Heart left ventricle (tissue), 16 donors: ENCODE measurements at places on chromosomes 5 and 9. TPM values are rescaled to one million over a fixed set of nuclear protein-coding genes. Genes with fewer than 3 reads are reported as not detected.

MUSK gene
- 1.4 TPM for total RNA-seq

- DNase-seq: no peak
Measured at GRCh38 chr5:142621227-142621626, 64.7 kb downstream of the FGF1 start.

- no peak for DNase-seq
Measured at GRCh38 chr9:22278426-22278825, 168.2 kb upstream of the DMRTA1 start.

PCDHB8 gene
- 1.5 TPM for total RNA-seq

CTXN3 gene
- total RNA-seq: not detected

FCN2 gene
- total RNA-seq: not detected

- DNase-seq: no peak
Measured at GRCh38 chr5:16935231-16936149, 598 bp downstream of the MYO10 start.

ARID3C gene
- not detected for total RNA-seq

DNA sequence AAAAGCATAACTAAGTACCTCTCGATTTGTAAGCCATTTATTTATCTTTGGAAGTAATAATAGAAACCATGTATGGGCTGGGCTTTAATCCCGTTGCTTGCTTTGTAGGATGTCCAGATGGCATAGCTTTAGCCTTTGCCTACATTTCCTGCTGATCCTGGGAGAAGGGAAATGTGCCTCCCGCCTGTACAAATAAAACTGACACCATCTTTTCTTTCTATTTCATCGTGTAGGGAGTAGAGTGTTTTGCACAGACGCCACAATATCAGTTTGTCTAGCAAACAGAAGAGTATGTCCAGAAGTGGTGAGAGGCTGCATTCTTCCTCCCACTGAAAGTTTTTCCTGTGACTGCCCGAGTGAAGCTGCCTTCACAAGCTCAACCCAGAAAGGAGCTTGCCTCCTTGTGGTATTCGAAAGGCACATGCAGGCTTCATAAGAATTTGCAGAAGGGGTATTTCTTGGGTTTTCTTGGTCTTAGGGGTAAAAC lies 24.7 kb upstream of the TJP2 start:
- no peak for DNase-seq

DNA sequence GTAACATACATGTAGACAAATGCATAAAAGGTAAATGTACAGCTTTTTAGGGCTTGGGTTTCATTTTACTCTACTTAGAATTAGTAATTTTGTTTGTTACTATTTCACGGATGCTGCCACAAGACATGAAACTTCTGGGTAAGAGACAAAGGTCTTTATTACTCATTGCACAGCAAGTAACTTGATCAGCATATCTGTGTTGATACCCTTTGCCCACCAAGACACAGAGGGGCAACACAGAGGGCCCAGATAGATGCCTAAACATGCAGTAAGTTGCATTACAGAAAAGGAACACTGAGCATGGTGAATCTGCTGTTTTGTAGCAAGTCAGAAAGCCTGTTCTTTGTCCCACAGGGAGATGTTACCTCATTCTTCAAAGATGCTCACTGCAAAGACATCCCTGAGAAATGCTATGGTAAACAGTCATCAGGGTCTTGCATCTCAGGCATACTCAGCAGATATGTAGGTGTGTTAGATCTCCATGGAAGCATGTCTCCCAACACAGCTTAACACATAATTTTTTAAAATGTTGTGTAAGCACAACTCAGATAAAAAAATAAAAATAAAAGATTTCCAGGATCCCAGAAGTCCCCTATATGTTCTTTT lies 10.3 kb downstream of the ITGA2 start:
- no peak for DNase-seq

GRCh38 chr9:101648493-101648892 lies 53.7 kb upstream of the PPP3R2 start:
- DNase-seq: no peak

DNA sequence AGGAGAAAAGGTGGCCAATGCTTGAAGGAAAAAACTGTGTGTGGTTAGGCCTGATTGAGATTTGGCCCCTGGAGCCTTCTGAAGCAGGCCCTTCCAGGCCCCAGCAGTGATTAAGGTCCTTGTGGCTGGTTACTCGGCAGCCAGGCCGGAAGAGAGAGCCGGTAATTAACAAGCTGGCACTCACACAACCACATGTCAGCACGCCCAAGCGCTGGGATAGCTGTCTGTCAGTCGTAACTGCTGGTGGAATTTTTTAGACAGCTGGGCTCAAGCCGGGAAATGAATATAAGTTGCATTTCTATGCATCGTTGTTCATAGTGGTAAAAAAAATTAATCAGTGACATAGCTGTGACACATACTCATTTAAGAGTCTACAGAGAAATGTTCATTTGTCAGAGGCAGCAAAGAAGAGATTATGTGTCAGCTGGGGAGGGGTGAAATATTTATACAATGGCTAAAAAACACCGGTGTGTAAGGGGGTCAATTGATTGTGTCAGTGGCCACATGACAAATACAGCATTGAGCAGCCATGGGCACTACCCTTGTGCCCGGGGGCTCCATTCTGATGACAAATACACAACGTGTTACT lies 13.7 kb upstream of the ARAP3 start:
- DNase-seq: peak; percentile 59

- DNase-seq: no peak
Measured at GRCh38 chr9:124886866-124887492, 25.0 kb downstream of the ARPC5L start.

LRRC19 gene
- total RNA-seq: not detected

- DNase-seq: peak; percentile 78
Measured at GRCh38 chr5:155729684-155730059, 597.3 kb upstream of the SGCD start.

GLRX gene
- 239 TPM for total RNA-seq

AHRR gene
- not detected for total RNA-seq

DNA sequence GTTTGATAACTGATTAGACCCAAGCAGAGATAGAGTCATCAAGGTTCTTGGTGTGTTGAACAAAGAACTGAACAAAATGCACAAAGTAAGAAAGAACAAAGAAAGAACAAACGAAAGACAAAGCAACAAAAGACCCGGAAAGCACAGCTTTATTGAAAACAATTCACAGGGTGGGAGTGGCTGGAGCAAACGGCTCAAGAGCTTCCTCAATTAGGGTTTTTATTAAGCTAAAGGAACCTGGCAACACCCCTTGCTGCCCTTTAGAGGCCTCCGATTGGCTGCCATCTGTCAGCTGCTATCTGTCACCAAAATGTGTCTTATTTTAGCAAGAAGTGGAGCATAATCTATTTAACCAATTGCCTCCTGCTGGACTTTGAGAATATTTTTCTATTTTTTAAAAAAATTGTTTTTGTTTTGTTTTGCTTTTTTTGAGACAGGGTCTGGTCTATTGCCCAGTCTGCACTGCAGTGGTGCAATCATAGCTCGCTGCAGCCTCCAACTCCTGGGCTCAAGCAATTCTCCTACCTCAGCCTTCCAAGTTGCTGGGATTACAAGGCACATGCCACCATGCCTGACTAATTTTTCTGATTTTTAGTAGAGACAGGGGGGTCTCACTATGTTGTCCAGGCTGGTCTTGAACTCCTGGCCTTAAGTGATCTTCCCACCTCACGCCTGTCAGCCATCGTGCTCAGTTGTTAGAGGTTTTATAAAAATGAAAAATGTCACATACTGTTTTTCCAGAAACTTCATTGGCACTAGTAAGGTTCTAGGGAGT lies 7.7 kb upstream of the ABO start:
- DNase-seq: no peak

DNA sequence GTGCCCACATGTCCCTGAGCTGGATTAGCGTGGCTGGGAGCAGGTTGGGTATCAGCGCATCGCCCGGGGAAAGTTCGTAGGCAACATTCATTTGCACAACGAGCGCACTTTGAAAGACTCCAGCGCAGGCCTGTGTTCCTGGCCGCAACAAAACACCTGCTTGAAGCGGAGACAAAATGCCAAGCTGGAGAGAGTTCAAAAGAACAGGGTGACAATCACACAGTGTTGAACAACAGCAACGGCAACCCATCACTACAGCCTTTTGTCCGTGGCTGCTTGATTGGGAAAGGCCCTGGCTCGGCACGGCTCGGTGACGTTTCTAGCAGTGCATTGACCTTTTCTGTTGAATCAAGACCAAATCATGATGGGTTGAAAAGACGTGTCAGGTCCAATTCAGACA lies 336.3 kb downstream of the IRX1 start:
- DNase-seq: no peak

GRM6 gene
- not detected for total RNA-seq

GRCh38 chr9:70412832-70413463 lies 1.5 kb downstream of the KLF9 start:
- DNase-seq: peak; percentile 94

- peak; percentile 56 for DNase-seq
Measured at GRCh38 chr9:133726401-133727276, 11.5 kb downstream of the SARDH start.

- DNase-seq: no peak
Measured at GRCh38 chr9:88060746-88061145, 77.5 kb downstream of the SPATA31C2 start.

- DNase-seq: no peak
Measured at GRCh38 chr5:97364731-97365130, 181.7 kb upstream of the RIOK2 start.

ARAP3 gene
- total RNA-seq: 13.8 TPM

DNA sequence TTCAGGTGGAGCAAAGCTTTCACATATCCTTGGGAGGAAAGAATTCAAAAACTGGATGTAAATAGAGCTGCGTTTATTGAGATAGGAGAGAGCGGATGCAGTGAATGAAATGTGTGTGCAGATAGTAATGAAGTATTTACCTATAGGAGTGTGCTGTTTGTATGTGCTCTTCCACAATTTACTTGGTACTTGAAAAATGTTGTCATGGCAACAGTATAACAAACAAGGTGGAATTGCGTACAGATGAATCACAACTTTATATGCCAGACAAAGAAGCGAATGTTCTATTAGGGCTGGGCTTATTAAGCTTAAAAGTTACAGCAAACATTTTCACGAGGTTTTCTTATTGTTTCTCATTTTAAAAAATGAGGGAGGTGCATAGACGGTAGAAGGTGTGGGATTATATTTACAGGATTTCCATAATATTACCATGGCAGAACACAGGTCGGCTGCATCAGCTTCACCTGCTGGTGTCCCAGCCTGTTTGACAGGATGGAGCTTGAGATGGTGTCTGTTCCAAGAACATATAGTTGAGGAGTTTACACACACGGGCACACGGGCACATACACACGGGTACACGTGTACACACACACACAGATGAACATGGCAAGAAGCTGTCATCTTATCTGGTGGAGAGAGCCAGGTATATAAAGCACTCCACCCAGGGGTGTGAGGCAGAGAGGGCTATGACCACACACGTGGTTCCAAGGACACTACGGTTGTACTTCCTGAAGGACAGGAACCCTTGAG lies 155.7 kb downstream of the RMI1 start:
- DNase-seq: no peak

CCDC192 gene
- not detected for total RNA-seq

SPATA6L gene
- 0.62 TPM for total RNA-seq

DNA sequence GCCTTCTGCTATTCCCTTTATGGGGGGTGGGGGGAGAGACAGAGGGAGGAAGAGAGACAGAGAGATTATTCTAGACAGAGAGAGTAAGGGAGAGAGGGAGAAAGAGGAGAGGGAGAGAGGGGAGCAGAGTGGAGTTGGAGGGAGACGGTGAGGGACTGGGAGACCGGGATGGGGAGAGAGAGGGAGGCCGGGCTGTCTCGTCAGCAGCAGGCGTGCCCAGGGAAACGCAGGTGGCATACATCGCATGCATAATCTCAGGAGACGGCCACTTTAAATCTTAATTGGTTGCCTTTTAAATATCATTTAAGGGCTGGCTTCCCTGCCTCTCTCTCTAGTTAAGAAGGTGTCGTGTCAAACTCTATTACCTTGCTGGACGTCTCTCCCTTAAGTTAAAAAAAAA lies 8.4 kb downstream of the IRX4 start:
- no peak for DNase-seq

GRCh38 chr5:57311251-57311650 lies 137.4 kb downstream of the GPBP1 start:
- no peak for DNase-seq

- DNase-seq: no peak
Measured at GRCh38 chr9:135818718-135819475, 88.4 kb downstream of the CAMSAP1 start.

PCDHB2 gene
- total RNA-seq: 1.7 TPM

IL4 gene
- not detected for total RNA-seq

GRCh38 chr9:132546148-132547051 lies 36.0 kb upstream of the BARHL1 start:
- DNase-seq: peak; percentile 25

DNA sequence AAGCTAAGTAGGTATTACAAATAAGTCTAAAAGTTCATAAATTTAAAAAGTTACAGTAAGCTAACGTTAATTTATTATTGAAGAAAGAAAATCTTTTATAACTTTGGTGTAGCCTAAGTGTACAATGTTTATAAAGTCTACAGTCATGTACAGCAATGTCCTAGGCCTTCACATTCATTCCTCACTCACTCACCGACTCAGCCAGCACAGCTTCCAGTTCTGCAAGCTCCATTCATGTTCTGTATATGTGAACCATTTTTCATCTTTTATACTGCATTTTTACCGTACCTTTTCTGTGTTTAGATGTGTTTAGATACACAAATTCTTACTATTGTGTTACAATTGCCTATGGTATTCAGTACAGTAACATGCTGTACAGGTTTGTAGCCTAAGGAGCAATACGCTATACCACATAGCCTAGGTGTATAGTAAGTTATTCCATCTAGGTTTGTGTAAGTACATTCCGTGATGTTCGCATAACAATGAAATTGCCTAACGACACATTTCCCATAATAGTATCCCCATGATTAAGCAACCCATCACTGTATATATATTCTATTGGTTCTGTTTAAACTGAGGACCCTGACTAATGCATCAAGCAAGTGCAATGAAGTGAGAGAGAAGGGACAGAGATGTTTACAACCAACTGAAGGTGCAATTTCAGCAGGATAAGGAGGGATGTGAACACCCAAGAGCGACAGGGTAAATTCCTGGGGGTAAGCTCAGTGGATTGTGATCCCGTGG lies 88.9 kb upstream of the TRIO start:
- no peak for DNase-seq

DNA sequence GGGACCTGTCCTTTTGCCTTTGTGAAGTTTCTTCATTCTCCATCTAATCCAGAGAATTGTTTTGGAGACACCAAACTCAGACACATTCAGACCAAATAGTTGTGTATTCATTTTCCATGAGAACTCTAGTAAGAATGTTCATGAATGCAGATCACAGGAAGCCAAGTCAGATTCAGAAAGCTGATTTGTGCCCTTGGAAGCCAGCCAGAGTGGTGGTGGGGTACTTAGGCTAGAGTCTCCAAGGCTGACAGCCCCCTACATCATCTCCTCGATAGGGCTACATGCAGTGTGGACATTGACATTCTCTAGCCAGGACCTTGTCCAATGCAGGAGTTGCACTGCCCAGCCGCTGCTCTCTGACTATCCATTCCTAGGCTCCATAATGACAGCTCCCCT lies 137.6 kb downstream of the UGCG start:
- DNase-seq: no peak

DNA sequence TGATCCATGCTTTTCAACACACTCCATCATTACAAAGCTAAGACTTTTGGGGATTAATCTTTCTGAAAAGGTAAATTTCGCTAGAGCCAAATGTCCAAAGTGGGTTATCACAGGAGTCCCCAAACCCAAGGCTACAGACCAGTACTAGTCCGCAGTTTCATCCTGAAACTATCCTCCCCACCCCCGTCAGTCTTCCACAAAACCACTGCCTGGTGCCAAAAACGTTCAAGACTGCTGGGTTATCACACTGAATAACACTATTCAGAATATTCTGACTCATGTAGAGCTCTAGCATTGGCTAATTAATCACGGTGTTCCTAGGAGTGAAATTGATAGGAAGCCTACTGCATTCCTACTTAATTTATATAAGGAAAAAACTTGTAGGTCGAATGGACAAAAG lies 24.7 kb downstream of the ERP44 start:
- no peak for DNase-seq

- DNase-seq: no peak
Measured at GRCh38 chr9:13382595-13382994, 103.1 kb upstream of the MPDZ start.
